ENCODE measurements at places on chromosomes 16 and 17.

- no peak for DNase-seq
These were observed 18.7 kb upstream of the MC1R start for GRCh38 chr16:89899879-89900481.

DNA sequence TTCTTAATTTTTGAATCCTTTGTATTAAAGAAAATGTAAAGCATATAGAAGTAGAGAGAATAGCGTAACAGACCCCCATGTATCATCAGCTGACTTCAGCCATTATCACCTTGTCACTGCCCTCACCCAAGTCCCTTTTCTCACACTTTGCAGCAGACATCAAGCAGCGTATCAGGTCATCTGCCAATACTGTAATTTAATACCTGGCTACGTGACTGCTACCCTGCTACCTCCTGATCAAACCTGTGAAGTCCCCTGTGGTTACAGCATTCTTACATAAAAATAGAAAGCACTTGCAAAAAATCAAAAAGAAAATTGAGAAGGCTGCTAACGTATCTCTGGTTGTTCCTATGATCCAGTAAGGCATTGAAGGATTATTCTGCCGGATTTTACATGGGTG is 96.4 kb downstream of the PLCG2 start:
- no peak for DNase-seq

DNA sequence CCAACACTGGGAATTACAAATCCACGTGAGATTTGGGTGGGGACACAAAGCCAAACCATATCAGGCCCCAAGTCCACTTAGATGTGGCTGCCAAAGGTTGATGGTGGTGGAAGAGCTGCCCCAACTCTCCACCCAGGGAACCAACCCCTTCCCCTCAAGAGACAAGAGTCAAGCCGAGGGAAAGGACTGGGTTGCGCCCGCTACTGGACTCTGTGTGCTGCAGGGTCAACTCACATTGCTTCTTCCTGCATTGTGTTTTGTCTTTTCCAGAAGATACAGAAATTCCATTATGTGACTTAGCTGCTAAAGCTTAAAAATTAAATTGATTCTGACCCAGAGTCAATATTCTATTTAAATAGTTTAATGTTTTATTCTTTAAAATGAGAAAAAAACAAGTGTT is 58.5 kb downstream of the ADAMTS18 start:
- no peak for DNase-seq

- DNase-seq: no peak
These were observed 55.1 kb downstream of the ZNF778 start for GRCh38 chr16:89272631-89273030.

- DNase-seq: no peak
These were observed 14.0 kb downstream of the SRCIN1 start for GRCh38 chr17:38591759-38592241.

GRCh38 chr16:15530085-15530484 is 95.7 kb downstream of the BMERB1 start:
- no peak for DNase-seq

GRCh38 chr17:71975331-71975801 is 145.5 kb upstream of the SOX9 start:
- DNase-seq: no peak

GRCh38 chr16:76535-77272 is 1.3 kb upstream of the MPG start:
- no peak for DNase-seq

GRCh38 chr16:79104567-79104966 is 496.0 kb downstream of the MAF start:
- DNase-seq: no peak

DNA sequence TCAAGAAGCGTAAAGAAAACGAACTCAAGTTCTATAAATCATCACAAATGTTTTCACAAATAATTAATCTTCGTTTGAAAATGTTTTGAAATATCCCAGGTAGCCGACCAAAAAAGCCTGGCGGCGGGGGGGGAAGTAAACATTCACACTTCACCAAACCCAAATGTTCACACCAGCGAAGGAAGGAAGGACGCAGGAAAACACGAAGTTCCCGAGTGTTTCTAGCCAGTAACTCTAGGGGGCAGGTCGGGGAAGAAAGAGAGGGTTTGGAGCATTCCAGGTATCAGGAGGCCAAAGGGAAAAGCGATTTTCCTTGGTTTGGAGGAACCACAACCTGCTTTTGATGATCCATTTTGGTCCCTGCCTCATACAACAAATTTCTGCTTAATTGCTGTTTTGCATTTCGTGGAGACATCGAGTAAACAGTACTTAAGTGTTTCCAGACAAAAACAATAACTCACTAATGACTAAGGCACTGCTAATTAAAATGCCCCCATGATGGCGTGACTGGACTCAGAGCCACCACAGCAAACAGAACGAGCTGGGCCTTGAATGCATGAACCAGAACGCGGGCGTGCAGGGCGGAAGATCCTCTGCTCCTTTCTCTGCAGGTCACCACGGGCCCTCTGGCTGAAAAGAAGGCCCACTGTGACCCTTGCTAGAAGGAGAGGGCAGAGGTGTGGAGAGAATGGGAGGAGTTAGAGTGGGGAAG is 16.6 kb downstream of the ZFHX3 start:
- no peak for DNase-seq

DNA sequence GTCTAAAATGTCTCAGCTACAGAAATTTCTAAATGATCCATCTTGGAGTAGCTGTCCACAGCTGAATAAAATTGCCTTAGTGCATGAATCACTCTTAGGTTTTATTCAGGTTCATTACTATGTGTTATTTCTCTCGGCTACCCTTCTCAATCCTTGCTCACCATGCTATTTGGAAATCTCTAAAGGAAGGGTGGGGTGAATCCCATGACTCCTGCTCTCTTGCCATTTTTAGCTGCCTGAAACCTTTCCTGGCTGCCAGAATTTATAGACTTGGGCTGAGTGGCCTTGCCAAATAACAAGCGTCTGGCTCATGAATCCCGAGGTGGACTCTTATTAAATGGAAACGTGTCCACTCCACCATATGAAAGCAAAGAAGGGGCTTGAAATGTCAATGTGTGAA is 936.1 kb upstream of the SOX9 start:
- DNase-seq: no peak

- DNase-seq: no peak
These were observed 436.6 kb downstream of the SHISA9 start for GRCh38 chr16:13338044-13338443.

DNA sequence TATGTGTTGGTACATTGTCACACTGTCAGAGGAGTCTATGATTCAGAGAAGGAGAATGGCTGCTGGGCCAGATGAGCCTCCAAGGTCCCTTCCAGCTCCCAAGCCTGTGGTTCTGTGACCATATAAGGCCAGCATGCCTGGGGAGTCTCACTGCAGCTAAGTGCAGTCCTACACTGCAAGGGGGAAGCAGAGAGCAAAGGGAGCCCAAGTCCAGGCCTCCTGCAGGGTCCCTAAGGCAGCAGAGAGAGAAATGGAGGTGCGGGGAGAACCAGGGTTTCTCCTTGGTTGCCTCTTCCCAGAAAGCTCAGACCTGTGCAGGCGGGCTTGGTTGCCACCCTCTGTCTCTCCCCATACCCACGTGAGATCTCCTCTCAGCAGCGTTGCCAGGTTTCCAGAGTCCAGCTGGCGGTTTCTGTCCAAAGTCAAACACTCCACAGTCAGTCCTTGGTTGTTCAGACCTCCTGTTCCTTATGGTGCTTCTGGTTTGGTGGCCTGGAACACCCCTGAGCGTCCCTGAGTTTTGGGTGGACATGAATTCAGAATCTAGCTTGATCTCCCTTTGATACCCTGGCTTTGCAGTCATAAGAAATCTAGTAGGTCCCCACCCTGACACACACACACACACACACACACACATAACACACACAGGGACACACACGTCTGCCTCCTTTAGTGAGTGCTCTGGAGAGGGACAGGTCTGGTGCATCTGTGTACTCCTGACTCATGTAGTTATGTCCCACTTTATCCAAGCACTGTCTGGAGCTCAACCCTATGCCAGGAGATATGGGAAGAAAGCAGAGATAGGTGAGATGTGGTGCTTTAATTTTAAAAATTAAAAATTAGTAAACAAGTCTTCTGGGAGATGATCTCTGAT is 78.8 kb downstream of the GNAO1 start:
- no peak for DNase-seq

DNA sequence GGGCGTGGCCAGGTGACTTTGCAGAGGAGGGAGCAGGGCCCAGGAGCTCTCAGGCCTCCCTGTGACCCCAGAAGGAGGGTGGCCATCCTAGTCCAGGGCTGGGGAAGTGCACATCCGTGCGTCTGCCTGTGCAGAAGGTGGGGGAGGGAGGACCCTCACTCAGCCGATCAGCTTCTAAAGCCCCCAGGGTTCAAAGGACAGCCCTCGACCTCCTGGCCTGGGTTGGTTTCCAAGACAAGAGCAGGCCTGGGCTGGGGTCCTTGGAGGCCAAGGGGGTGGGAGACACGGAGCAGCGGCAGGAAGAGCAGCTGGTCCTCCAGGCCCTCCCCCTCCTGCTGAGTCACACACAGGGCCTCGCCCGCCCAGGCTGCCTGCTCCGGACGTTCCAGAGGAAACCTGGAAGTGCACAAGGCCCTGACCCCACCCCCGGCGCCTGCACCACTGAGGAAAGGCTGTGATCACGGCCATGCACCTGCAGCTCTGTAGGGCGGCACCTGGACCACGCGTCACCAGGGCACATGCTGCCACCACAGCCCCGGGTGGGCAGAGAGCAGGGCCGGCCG is 67.1 kb upstream of the ZNF469 start:
- no peak for DNase-seq

- no peak for DNase-seq
These were observed 12.3 kb downstream of the KANSL1 start for GRCh38 chr17:46180892-46181274.

DNA sequence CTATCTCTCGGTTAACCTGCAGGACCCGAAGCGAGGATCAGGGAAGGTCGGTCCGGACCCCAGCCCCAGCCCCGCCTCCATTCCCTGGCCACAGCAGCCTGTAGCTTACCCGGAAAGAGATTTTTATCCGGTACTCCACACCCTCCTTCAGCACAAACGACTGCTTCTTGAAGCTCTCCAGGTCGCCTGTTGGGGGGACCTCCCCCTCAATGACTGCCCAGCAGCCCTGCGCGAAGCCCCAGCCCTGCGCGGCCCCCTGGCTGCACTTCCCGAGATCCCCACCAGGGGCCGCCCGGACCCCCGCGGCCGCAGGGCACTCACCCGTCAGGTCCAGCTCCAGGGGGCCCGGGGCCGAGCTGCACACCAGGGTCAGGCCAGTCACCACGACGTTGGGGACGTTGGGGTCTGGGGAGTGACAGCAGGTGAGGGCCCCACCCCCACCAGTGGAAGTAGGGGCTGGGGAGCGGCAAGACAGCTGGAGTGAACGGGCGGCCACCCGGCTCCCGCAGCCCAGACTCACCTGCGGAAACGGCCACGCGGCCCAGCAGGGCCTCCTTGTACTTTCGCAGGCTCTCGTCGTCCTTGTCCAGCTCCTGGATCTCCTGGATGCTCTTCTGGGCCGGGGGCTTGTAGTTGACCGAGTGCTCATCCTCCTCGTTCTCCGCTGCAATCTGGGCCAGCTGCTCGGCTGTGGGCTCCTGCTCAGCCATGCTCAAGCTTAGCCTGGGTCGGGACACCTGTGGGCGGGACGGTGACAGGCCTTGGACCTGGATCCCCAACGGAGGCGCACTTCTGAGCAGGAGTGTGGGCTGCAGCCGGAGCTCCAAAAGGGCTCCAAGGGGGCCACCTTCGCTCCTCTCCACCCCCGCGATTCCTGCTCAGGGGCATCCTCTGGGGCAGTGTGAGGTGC is 1.7 kb downstream of the ARHGDIA start:
- DNase-seq: peak; percentile 28

DNA sequence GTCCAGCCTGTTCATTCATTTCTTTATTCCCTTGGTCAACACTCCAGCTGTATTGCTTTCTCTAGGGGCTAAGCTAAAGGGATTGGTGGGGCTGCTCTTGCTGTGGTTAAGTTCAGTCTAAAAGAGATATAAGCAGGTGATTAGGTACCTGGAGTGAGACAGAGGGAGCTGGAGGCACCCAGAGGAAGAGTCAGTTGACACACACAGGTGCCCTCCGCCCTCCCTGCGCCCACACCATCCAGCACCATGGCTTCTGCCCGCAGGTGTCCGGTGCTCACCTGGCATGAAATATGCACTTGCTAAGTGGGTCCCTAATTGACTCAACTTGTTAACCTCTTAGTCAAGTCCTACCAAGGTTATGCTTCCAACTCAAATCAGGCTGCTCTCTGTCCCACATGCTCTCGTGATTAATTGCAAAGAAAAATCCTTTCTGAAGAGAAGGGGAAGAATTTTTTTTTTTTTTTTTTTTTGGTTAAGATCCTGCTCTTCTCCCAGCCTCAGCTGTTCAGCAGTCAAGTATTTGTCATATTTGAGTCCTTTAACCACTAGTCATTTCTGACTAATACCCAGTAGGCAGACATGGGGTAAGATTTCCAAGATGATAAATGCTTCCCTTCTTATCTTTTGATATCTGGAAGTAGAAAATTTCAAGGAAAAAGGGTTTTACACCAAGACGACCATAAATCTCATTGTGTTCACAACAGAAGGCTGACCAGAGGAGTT is 199.8 kb upstream of the WSCD1 start:
- DNase-seq: no peak

DNA sequence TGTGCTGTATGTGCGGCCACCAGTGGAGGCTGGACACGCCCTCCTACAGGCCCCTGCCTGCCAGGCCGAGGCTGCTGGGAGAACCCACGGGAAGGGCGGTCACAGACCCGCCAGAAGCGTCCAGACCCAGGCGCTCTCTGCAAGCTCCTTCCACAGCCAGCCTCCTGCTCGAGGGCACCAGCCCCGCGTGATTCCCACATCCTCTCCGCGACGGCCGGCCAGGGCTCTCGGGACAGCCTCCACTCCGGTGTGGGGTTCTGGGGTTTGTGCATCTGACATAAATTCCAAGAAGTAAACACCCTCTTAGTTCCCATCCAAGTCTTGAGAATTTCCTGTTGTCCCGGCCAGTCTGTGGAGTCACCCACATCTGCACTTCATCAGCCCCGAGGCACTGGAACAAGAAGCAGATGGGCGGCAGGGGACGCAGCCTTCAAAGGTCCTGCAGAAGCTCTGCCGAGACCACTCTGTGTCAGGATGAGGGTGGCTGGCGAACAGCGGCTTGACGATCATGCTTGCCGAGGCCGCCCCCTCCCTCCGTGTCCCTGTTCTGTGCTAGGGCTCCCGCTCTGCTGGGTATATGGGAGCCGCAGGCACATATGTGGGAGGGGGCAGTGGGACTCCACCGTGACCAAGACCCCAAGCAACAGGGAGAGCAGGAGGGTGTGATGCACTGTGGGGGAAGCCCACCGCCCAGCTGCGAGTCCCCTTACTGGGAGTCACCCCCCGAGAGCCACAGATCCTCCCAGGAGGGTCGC is 2.4 kb upstream of the TMEM204 start:
- no peak for DNase-seq

GRCh38 chr17:32960815-32961214 is 30.8 kb upstream of the SPACA3 start:
- DNase-seq: no peak

- no peak for DNase-seq
These were observed 116.6 kb upstream of the TNRC6C start for GRCh38 chr17:77841742-77842527.

- DNase-seq: no peak
These were observed 153.4 kb downstream of the ZFHX3 start for GRCh38 chr16:72894293-72895151.

All from activated naive CD4-positive, alpha-beta T cell (primary cell).